ENCODE measurements at places on chromosomes 16 and 17.
A peak's percentile ranks its signal among the peaks of the same experiment; 100 is the strongest.

GRCh38 chr16:15507301-15507958 lies 73.0 kb downstream of the BMERB1 start:
- no peak for DNase-seq

DNA sequence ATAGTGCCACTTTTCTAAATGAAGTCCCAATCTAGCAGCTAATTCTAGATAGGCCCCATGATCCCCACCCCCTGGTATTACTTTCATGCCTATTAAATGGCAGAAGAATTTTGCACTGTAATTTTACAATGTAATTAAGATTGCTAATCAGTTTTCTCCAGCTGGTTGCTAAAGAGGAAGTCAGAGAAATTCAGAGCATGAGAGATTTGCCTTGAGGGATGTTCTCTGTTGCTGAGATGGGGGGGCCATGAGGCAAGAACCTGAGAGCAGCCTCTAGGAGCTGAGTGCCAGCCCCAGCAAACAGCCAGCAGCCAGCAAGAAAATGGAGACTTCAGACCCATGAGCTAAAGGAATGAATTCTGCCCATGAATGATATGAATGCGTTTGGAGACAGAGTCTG lies 38.9 kb downstream of the SHCBP1 start:
- no peak for DNase-seq

GRCh38 chr16:4529085-4530060 lies 9.2 kb downstream of the CDIP1 start:
- no peak for DNase-seq

DNA sequence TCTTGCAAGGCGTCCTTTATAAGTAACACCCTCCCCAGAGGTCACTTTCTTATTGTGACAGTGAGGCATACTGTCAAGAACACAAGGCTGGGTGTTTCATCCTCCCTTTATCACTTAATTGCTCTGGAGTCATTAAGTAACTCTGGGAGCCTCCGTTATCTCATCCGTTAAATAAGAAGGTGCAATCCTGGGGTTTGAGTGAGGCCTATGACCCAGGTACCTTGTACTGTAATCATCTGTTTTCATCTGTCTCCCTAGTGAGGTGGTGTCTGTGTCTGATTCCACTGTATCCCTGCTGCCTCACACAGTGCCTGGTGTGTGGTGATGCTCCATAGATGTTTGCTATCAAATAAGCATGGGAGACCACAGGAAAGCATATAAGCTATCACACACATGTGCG lies 17.7 kb downstream of the TNS4 start:
- no peak for DNase-seq

DNA sequence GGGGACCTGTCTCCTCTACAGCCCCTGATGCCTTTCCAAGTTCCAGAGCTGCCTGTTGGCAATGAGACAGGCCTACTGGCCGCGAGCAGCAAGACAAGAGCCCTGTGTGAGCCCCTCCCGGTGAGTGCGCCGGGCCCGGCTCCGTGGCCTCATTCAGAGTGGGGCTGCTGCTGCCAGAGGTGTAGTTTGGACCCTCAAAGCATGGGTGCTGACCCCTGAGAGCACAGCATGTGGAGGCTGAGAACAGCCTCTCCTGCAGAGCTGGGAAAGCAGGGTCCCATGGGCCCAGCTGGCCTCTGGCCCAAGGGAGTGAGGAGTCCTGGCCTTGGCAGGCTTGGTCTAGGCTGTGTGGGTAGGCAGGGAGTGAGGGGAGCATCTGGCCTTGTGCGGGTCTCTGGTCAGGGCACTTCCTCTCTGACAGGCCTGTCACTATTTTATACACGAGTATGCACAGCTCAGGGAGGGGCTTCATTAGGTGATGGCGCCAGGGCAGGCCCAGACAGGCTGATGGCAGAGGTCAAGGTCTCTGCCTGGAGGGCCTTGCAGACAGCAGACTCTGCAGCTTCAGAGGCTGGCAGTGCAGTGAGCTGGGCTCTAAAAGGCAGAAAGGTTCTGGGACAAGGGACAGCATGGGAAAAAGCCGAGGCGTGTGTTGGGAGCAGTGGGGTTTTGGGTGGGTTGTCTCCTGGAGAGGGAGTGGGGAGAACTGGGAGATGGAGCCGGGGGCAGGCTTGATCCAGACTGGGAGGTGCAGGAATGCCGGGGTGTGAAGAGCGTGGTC lies 43.4 kb downstream of the ADCY7 start:
- DNase-seq = no peak

DNA sequence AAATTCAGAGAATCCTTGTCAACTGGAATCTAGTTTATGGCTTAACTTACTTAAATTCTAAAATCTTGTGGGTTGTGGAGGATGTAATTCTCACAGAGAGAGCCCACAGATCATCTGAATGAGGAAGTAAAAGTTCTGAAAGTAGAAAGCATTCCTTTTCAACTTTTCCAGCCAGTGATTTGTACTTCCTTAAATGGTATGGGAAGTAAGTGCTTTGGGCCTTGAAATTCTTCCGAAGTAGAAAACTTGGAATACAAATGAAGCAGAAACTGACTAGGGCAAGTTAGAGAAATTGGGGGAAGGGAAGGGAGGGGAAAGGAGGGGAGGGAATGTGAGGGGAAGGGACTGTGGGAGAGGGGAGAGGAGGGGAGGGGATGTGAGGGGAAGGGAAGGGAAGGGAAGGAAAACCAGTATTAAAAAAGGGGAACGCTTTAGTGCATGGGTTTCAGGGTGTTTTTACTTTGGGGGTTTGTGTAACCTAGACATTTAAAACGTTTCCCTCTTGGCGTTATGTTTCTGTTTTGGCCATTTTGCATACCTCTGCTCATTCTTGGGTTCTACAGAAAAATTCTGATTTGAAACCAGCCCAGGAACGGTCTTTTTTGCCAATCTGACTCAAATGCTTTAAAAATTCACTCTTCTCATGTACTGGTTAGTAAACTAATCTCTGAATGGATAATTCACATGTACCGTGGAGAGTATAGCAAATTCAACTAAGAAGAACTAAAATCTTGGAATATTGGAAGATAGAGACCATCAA lies 15.5 kb upstream of the SNTB2 start:
- peak; percentile 48 for DNase-seq

DNA sequence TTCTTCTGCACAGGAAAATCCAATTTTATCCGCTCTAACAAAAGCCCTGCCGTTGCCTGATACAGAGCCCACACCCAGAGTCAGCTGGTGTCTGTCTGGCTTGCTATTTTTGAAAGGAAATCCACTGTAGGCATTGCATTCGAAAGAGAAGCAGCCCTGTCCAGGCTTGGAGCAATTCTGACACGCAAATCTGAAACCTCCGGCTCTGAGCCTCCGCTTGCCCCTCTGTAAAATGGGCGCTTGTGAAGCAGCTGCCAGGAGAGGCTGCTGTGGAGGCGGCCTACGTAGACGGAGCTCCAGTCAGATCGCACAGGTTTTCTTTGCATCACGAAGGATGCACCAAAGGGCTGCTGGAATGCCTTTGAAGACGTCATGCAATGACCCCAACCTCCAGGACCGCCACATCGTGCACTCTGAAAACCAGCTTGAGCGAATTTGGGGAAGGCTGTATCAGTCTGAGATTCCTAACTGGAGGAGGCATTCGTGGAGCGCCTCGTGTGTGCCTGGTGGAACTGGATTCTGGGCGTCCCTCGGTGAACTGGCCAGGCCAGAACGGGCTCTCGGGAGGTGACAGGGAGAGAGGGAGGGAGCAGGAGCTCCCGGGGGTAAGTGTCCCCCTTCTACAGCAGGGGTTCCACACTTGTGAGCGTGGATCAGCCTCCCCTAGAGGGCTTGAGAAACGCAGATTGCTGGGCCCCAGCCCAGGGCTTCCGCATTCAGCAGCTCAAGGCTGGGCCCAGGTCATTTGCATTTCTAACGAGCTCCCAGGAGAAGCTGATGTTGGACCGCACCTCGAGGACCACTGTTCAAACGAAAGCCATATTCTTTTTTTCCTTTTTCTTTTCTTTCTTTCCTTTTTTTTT lies 215.5 kb downstream of the MRTFB start:
- DNase-seq = no peak

GRCh38 chr16:67924140-67924906 lies 7.3 kb downstream of the CTRL start:
- no peak for DNase-seq

Measured in HCEC 1CT (cell line).